ENCODE measurements at places on chromosomes 6 and 20.

- H3K36me3 ChIP-seq: no peaks in the 10 kb centered on the region
- peak overlapping the region; percentile 15 for H3K4me3 ChIP-seq
- H3K27me3 ChIP-seq: no peaks in the 10 kb centered on the region
- peaks cover 16% of the 10 kb centered on the region for H3K4me1 ChIP-seq
Observed at GRCh38 chr6:72748759-72749158, 126.9 kb downstream of the KCNQ5 start.

GRCh38 chr20:36491901-36492617 lies 49.3 kb upstream of the MYL9 start:
- H3K4me1 ChIP-seq: peaks cover 55% of the 10 kb centered on the region
- no peak overlapping the region for H3K4me3 ChIP-seq
- H3K27me3 ChIP-seq: no peaks in the 10 kb centered on the region
- peaks cover 8% of the 10 kb centered on the region for H3K36me3 ChIP-seq

DNA sequence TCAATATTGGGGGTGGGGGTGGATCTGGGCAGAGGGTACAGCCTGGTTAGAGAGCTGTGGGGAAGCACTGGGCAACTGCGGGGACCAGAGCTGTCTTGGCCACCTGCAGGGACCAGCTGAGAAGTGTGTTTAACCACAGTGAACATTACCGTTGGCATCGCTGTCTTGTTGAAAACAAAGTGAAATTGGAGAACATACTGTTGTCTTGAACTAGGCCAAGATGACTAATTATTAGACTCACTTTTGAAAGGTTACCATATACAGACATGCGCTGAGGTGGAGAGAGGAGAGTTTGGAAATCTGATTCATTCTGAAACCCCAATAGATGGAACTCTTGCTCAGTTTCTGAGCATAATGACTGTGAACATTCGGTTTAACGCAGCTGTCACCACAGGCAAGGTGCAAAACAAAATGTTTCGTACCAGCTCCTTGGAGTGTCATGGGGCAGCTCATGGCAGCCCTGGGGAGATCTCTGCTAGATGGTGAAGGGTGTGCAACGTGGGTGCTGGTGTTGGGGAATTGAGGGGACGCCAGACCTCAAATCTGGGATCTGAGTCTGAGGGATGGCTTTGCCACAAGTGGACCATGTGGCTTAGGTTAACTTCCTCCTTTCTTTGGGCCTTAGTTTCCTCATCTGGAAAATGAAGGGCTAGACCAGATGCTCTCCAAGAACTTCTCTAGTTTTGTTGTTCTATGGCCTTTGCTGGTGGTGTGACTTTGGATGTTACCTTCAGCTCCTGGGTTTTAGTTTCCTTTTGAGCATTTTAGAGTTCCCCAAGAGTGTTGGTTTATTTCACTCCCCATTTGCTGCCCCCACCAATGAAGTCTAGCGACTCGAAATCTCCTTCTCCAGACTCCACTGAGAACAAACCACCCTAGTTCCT lies 24.6 kb upstream of the GTSF1L start:
- no peaks in the 10 kb centered on the region for H3K27me3 ChIP-seq
- H3K36me3 ChIP-seq: no peaks in the 10 kb centered on the region
- H3K27ac ChIP-seq: peak overlapping the region; percentile 44
- peaks cover 32% of the 10 kb centered on the region for H3K4me1 ChIP-seq

- H3K27me3 ChIP-seq: no peaks in the 10 kb centered on the region
- no peak overlapping the region for H3K4me3 ChIP-seq
- no peak for DNase-seq
- no peak overlapping the region for H3K27ac ChIP-seq
- peaks cover 11% of the 10 kb centered on the region for H3K4me1 ChIP-seq
Observed at GRCh38 chr6:162053084-162053483, 674.5 kb downstream of the PRKN start.

- H3K4me3 ChIP-seq: no peak overlapping the region
Observed at GRCh38 chr20:21933526-21933925, 228.1 kb downstream of the PAX1 start.

GRCh38 chr6:57324538-57324937 lies 7.1 kb downstream of the PRIM2 start:
- H3K36me3 ChIP-seq: peaks cover 74% of the 10 kb centered on the region
- H3K4me3 ChIP-seq: no peak overlapping the region
- H3K27me3 ChIP-seq: no peaks in the 10 kb centered on the region
- H3K4me1 ChIP-seq: peaks cover 11% of the 10 kb centered on the region
- DNase-seq: peak; percentile 65

DNA sequence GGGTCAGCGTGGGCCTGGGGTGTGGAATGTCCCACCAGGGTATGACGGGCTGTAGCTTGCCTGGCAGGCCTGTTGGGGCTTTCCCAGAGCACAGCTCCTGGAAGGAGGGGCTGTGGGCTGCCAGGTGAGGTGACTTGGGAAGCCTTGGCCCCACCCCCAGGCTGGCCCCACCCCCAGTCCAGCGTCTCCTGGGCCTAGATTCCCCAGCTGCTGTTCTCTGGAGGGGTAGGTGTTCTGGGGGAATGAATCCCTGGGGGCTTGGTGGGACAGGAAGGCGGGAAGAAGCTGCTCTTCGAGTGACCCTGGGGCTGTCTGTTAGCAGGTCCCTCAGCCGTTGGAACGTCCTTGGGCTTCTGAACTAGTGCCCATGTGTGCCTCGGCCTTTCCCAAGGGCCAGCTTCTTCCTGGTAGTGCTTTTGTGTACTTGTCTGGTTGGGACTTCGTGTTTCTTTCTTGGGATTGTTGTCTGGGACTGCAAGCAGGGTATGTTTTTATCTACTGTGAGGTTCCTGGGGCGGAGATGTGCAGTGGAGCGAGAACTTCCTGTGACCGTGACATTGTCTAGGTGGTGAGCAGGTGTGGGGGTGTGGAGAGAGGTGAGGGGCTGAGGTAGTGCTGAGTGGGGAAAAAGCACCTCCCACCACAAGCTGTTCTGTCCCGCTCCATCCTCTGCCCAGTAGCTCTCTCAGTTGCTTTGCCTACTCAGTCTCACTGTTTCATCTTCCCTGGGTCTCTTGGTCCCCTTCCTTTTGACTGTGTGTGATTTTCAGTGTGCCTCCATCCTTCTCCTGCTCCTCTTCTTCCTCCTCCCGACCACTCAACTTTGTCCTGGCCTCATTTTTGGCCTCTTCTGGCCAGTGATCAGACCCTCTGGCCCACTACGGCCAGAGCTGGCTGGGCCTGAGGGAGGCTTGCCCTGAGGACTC lies 1.3 kb upstream of the DDR1 start:
- no peak for DNase-seq
- H3K27me3 ChIP-seq: no peaks in the 10 kb centered on the region
- no peak overlapping the region for H3K4me3 ChIP-seq
- H3K4me1 ChIP-seq: peaks cover 25% of the 10 kb centered on the region
- H3K36me3 ChIP-seq: no peaks in the 10 kb centered on the region
- no peak overlapping the region for H3K27ac ChIP-seq

GRCh38 chr20:57566803-57567459 lies 6.0 kb downstream of the PCK1 start:
- H3K27ac ChIP-seq: no peak overlapping the region
- H3K27me3 ChIP-seq: peaks cover 59% of the 10 kb centered on the region
- H3K4me1 ChIP-seq: no peaks in the 10 kb centered on the region

DNA sequence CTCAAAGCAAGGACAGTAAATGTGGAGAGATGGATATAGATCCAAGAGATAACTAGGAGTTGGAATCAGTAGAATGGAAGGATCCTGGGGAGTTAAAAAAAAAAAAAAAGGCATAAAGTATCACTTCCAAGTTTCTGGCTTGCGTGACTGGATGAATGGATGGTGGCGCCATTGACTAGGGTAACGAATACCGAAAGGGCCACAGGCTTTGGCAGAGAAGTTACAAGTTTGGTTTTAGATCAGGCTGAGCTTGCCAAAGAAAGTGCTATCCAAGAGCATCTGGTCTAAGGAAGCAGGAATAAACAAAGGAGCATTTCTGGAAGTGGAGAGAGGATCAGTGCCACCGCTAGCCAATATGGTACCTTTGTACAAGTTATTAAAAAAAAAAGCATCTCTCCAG lies 17.5 kb downstream of the L3MBTL1 start:
- DNase-seq: no peak
- H3K4me1 ChIP-seq: no peaks in the 10 kb centered on the region
- no peak overlapping the region for H3K27ac ChIP-seq
- H3K27me3 ChIP-seq: 0 out of 2 replicates have a peak, but pooled peaks cover 3% of the 10 kb centered on the region

- no peak overlapping the region for H3K27ac ChIP-seq
- H3K4me3 ChIP-seq: no peak overlapping the region
- H3K27me3 ChIP-seq: no peaks in the 10 kb centered on the region
- peak; percentile 67 for DNase-seq
- H3K4me1 ChIP-seq: peaks cover 13% of the 10 kb centered on the region
Observed at GRCh38 chr6:89843070-89843469, 13.4 kb downstream of the CASP8AP2 start.

GRCh38 chr6:81708113-81708699 lies 44.3 kb downstream of the TENT5A start:
- DNase-seq: no peak
- no peak overlapping the region for H3K4me3 ChIP-seq
- H3K27ac ChIP-seq: no peak overlapping the region
- H3K4me1 ChIP-seq: no peaks in the 10 kb centered on the region
- no peaks in the 10 kb centered on the region for H3K27me3 ChIP-seq

DNA sequence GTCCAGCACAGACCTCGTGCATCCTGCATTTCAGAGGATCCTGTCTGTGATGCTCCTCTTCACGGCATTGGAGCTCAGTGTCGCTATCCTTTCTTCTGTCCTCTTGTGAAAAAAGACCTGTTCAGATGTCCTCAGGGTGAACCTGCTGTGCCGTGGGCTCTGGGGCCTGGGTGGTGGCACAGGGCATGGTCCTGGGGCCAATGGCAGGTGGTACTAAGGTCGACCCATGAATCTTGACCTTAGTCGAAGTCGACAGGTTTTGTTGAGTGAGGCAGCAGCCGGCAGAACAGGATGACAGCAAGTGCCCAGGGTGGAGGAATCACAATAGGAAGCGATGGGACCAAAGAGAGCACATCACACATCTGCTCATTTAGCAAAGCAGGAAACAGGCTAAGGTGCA lies 22.0 kb upstream of the MAS1L start:
- H3K4me3 ChIP-seq: no peak overlapping the region
- no peak overlapping the region for H3K27ac ChIP-seq
- H3K36me3 ChIP-seq: no peaks in the 10 kb centered on the region
- DNase-seq: no peak
- no peaks in the 10 kb centered on the region for H3K27me3 ChIP-seq

- H3K4me3 ChIP-seq: no peak overlapping the region
- H3K27ac ChIP-seq: no peak overlapping the region
- H3K36me3 ChIP-seq: no peaks in the 10 kb centered on the region
- H3K4me1 ChIP-seq: no peaks in the 10 kb centered on the region
Observed at GRCh38 chr20:9103955-9104354, 35.1 kb downstream of the PLCB4 start.

- 0 out of 2 replicates have a peak overlapping the region, but pooled peaks have one; percentile 13 for H3K4me3 ChIP-seq
- peak overlapping the region; percentile 94 for H3K27ac ChIP-seq
- H3K27me3 ChIP-seq: no peaks in the 10 kb centered on the region
- peak; percentile 61 for DNase-seq
Observed at GRCh38 chr6:45483501-45483900, 105.8 kb upstream of the SUPT3H start.

DNA sequence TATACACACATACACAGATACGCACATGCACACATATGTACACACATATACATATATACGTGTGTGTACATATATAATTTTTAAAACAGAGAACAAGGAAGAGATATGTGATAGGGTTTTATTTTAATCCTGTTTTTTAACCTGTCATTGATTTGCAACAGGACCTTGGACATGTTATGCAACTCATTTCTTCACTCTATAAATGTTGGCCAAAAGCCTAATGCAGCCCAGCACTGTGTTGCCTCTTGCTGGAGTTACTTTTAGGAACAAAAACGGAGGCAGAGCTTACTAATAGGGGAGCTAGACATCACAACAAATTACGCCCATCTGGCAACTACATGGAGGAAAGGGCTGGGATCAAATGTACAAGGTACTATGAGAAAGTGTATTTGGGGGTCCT lies 179.9 kb upstream of the TAB2 start:
- H3K4me1 ChIP-seq: no peaks in the 10 kb centered on the region
- no peak overlapping the region for H3K27ac ChIP-seq
- H3K36me3 ChIP-seq: no peaks in the 10 kb centered on the region
- DNase-seq: no peak
- no peak overlapping the region for H3K4me3 ChIP-seq

DNA sequence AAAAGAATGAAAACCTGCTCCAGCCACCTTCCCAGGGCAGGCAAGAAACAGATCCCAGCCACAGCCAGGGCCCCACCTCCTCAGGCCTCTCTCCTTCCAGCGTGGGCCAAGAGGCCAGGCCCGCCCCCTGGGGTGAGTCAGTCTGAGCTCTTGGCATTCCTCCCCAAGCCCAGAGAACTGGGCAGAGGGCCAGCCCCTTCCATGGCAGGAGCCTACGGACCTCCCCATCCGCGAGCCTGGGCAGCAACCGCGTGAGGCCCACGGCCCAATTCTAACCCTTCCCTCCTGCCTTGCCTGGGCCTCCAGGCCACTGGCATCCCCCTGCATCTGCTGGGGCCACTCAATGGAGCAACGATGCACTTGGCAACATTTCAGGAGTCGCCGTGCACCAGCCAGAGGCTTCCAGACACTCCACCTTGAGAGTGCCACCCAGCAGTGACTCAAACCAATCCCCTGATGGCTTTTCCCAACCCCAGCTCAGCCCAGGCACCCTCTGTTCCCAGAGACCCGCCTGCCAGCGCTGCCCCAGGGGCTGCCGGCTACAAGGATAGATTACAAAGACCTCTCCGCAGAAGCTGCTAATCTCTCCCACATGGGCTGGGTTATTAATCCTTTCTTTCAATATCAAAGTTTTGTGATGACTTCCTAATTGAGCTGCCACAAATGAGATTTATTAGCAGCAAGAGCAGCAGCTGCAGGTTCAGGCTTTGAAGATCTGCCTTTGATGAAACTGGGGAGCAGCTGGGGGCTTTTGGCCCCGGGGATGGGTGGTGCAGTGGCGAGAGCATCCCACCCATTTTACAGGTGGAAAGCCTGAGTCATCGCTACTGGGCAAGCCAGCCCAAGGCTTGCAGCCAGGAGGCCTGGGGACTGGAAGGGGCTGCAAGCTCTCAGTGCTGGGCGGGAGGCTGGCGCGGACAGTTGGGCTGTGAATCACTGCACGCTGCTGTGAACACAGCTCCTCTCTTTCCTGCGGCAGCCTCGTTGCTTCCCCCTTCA lies 85.7 kb downstream of the NFATC2 start:
- H3K36me3 ChIP-seq: no peaks in the 10 kb centered on the region
- peak overlapping the region; percentile 62 for H3K27ac ChIP-seq
- H3K4me1 ChIP-seq: peaks cover 14% of the 10 kb centered on the region
- DNase-seq: peak; percentile 97
- peak overlapping the region; percentile 53 for H3K4me3 ChIP-seq

DNA sequence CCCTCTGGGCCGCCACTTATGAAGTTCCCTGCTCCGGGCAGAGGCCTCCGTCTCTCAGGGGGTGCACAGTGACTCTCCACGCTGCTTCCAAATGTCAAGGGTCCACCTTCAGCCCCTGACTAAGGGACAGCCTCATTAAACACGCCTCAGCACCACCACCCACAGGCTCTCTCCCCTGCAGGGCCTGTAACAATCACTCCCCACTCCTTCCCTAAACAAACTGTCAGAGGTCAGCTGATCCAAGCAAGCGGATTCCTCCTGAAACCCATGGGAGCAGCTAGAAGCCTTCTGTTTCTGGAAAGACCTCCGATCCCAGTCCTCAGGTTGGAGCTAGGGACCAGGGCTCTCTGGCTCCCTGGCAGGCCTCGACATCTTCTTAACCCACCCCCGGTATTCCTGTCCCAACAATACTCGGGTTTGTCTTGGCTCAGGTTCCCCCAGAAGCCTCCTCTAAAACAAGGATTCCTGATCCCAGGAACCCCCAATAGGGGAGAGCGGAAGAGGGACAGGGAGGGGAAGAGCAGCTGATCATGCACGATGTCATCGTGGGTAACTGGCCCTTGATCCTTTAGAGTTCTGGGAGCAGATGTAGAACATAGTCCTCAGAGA lies 181.0 kb downstream of the ZNF217 start:
- no peak overlapping the region for H3K27ac ChIP-seq
- no peak overlapping the region for H3K4me3 ChIP-seq
- H3K4me1 ChIP-seq: peaks cover 16% of the 10 kb centered on the region
- H3K36me3 ChIP-seq: no peaks in the 10 kb centered on the region

Data from GM23248 (cell line).